Stimulated activated CD4-positive, alpha-beta T cell treated with anti-CD3 and anti-CD28 coated beads, Interleukin-12 subunit alpha, Interleukin-12 subunit beta, amount 100 ng/mL, for 48 hours (primary cell): ENCODE measurements at places on chromosomes 2 and 18.

- no peak for DNase-seq
Observed at GRCh38 chr2:135151615-135152014, 99.5 kb downstream of the RAB3GAP1 start.

DNA sequence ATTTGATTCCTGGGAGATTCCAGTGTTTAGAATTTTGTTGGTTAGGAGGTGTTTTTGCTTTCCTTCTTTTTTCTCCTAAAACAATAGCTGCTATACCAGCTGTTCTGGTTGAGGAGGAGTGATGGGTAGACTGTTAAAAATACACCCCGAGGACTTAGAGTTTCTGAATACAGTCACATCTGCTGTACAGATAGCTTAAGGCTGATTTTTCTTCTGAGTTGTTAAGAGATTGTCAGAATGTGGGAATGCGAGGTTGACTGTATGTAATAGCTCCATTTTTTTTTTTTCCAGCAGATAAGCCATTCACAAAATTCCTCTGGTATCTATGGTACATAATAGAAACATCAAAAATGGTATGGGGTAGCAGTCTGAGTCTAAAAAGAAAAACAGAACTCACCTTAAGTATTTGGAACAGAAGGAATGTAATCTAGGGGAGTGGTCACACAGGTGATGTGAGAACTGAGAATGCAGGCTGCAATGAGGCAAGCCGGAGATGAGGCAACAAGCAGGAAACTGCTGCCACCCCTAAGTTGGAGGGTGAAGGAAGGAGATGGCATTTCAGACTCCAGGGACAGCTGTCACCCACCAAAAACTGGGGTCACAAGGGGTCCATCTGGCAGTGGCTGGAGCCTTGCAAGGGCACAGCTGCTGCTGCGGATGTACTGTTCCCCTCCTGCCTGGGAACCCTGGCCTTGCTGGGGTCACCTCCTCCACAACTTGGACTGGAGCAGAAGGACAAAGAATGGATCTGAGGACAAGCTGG is 2.4 kb downstream of the DGKD start:
- no peak for DNase-seq

GRCh38 chr2:100563407-100564247 is 834 bp downstream of the PDCL3 start:
- DNase-seq = no peak

DNA sequence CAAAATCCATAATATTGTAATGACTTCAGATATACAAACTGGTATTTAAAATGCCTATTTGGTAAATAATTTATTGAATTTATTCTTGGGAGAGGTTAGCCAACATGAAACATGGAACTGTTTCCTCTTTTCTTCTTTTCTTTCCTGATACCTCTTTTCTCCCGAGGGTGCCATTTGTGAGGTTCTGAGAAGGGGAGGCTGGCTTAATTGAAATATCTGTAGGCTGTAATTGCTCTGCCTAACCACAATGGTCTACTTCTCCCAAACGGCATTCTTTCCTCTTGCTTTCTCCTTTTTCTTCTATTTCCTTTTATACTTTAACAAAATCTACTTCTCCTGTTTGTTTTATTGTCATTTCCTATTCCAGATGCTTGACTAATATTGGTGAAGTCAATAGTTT is 114.9 kb downstream of the TCF4 start:
- no peak for DNase-seq

DNA sequence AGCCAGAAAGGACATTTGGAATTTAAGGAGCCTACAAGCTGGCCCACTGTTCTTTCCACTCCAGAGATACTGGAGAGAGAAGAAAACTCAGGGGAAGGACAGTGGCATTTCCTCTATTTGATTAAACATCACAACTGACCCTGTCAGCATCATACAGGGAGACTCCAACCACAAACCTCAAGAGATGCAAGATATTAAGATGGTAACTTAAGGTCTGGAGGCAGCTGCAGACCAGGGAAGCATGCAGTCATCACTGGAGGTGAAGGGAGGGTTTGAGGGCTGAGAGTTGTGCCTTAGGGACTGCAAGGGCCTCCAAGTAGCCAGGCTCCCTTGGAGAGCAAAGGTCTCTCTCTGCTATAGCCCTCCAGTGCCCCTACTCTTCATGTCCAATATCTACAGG is 67.4 kb downstream of the RNF152 start:
- DNase-seq = no peak

- DNase-seq = no peak
Observed at GRCh38 chr18:74520096-74520833, 14.0 kb upstream of the CNDP1 start.

GRCh38 chr2:219946529-219946928 is 319.1 kb downstream of the SLC4A3 start:
- no peak for DNase-seq

- DNase-seq = no peak
Observed at GRCh38 chr2:195337597-195337996, 319.4 kb upstream of the SLC39A10 start.

GRCh38 chr18:79439628-79440023 is 43.9 kb downstream of the NFATC1 start:
- DNase-seq = no peak

DNA sequence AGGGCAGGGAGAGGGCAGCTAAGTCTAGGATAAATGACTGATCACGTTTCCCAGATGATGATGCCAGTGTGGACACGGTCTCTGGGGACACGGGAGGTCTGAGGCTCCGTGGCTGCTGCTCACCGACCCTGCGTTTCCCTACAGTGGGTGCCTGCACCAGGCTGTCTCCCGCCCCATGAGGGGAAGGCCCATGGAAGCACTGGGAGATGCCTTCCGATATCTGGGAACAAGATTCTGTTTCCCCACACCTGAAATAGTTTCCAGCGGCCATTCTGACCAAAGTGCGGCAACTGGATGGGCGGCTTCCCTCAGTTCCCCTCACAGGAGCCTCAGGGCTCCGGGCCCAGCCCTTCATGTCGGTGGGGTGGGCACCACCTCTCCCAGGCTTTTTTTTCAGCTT is 83.1 kb downstream of the EDAR start:
- no peak for DNase-seq

- DNase-seq = no peak
Observed at GRCh38 chr2:224155371-224155770, 116.3 kb upstream of the SERPINE2 start.
